Activated T-helper 9 cell treated with anti-CD3 and anti-CD28 coated beads, Interleukin-2, amount 50 U/mL, for 16 hours (primary cell): ENCODE measurements at places on chromosomes 13 and 19.

DNA sequence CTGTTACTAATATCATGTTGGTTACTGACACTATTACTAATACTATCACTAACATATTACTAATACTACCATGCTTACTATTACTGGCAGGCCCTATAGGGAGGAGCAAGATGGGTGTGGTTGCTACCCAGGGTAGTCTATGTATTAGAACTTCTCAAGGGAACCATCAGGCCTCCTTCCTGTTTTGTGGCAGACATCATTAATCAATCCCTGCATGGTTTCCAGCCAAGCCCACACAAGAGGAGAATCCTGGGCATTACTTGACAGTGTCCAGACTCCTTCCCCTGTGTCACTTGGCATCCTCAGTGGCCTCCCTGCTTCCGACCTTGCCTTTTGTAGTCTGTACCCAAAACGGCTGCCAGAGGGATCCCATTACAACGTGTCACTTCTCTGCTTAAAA, 8.9 kb downstream of the HAS1 start:
- DNase-seq, result no peak

GRCh38 chr19:42239544-42240220, 2.7 kb downstream of the GSK3A start:
- DNase-seq, result no peak

- DNase-seq, result no peak
These were observed 153.7 kb downstream of the KLF5 start for GRCh38 chr13:73212482-73212881.

- DNase-seq, result no peak
These were observed 779.9 kb upstream of the ARGLU1 start for GRCh38 chr13:107347641-107348369.

GRCh38 chr19:48543121-48543710, 8.8 kb upstream of the SULT2B1 start:
- no peak for DNase-seq
